Stimulated activated CD4-positive, alpha-beta T cell treated with anti-CD3 and anti-CD28 coated beads, TNF-alpha, amount 100 ng/mL, for 24 hours (primary cell): ENCODE measurements at places on chromosomes 1 and 21.

DNA sequence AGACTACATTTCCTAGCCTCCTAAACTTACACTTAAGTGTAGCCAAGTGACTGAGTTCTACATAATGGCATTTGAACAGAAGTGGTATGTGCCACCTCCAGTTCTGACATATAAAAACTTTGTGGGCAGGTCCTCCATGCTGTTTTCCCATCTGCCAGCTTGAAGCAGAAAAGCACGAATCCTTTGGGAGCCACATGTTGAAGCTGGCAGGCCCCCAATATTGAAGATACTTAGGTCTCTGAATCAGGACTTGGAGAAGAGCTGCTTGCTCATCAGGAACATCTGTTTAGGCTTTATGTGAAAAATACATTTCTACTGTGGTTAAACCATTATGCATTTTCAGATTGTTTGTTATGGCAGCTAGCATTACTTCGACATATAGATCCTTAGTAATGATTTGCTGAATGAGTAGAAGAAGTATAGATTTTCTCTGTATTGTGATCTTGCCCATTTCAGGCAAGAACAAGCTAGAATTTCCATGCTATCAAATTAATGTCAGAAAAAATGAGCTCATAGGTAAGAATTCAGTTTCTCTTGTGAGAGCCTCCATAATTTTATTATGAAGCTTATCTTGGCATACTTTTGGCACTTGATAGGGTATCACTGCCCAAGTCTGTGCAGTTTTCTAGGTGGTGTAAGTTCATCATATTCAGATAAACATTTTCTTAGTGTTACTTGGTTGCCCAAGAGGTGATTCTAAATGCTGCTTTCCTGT lies 68.4 kb downstream of the GDAP2 start:
- no peak for DNase-seq

DNA sequence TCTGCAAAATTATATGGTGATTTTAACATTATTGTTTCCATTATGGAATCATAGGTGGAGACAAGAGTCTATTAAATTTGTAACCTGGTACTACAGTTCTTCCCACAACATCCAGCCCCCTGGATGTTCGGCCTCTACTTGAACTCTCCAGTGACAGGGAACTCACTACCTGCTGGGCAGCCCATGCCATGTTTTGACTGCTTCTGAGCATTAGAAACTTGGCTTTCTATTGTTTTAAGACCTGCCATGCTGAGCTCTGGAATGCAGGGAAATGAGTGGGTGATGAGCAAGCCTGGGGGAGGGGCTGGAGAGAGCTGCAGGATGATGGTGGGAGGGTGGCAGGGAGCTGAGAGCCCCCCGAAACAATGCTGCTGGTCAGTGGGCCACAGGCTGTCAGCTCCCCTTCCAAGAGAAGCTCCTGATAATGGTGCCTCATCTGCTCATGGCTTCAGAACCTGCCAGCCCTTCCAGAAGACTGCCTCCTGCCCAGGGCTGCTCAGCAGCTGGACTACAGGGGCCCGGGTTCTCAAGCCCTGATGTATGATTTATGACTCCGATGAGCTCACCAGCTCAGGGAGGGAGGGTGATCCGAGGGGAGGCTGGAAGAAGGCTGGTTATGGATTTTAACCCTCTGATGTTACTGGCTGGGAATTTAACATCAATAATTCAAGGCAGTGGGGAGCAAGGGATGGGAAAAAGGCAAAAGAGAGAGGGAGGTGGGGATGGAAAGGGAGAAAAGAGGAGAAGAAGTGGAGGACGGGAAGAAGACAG lies 205.0 kb downstream of the HIVEP3 start:
- DNase-seq, result no peak

DNA sequence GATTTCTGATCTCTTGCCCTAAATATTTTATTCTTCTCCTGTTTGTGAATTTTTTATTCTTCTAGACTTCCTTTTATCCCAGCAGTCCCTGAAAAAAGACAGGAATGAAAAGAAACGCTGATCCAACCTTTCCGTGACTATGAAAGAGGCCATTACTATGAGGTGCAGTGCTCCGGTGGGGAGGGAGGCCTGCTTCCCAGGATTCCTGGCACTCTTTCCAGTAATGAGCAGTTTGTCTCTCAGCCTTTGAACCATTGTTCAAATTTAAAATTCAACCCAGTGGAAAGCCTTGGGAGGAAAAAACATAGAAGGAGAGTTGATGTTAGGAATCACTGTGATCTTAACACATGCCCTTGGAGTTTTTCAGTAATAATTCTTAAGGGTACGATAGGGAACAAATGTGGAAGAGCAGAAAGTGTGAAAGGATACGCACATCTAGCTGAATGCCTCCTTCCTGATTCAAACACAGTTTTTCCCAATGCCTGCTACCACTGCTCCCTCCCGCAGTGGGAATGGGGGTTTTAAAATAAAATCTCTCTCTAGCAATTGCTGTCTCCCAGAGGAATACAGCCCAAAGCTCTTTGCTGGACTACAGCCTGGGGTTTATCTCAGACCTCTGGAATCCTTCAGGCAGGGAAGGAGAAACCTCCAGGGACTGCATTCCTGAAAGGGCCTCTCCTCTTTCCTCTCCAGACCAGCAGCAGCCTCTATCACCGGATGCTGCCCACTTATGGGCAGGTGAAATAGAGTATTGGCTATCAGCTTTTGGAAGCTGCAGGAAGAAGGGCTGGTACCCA lies 6.1 kb downstream of the IER5 start:
- DNase-seq, result no peak

DNA sequence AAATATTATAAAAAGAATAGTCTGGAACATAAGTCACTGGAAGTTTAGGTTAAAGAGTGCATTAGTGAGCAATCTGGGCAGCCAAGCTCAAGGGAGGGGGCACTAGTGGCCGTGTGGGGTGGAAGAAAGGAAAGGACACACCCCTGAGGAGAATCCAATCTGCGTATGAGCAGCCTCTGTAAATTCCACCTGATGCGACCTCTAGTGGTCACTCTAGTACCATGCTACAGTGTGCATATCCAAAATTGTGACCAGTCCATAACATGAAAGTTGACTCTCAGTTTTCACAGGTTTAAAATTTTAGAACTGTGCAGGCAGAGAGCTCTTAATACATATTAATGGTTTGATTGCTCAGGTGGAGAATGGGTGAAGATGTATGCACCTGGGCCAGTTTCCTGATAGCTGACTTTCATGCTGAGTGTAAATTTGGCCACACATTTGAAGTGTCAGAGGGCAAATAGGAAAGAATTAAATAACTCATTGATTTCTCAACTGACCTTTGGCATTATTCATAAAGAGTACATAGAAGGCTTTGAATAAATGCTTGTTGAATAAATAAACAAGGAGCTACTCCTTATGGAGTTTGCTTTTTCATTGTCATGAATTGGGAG lies 105.9 kb upstream of the C21orf91 start:
- peak; percentile 29 for DNase-seq

GRCh38 chr1:218466341-218467010 lies 121.3 kb downstream of the TGFB2 start:
- DNase-seq, result no peak

- no peak for DNase-seq
These were observed 57.8 kb downstream of the TMEM53 start for GRCh38 chr1:44616284-44616990.

DNA sequence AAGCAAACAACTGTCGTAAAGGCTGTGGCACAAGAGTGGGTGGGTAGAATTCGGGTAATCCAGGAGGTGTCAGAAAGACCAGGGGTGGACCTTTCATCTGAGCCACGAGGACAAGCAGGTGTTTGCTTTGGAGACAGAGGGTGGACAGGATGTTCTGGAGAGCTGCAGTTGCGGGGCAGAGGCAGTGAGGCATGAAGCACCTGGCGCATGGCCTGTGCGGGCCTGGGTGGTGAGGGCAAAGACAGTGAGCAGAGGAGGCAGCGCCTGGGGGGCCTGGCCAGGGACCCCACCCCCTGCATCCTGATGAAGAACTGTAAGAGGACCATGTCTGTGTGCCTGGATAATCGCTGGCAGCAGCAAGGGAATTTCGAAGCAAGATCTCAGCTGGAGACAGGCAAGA lies 24.9 kb downstream of the KIF26B start:
- DNase-seq, result no peak

DNA sequence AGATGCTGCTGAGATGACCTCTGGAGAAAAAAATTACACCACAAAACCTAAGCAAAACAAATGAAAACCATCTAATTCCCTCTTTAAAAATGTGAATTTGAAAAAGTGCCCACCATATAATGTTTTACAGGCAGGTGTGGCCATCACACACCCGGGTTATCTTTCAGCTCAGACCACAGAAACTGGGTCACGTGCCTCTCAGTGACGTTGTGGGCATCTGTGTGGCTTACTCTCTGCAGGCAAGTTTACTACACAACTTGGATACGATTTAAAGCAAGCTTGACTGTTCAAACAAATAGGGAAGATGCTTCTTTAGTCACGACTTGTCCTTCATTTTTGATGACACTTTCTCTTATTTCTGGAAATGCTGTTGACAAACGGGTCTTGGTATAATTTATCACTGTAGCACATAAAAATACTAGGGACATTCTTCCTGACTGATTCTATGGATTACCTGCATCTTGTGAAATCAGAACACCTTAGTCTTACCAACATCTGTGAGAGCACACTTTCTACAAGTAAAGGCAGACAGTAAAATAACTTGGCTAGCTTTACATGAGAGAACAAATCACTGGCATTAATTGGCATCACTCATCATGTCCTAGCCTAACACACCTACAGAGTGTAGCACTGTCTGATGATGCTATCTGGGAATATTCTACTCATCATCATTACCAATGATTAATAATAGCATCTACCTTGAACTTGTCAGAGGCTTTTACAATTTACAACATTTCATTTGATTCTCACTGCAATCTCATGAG lies 89.3 kb upstream of the EDEM3 start:
- peak; percentile 17 for DNase-seq

- no peak for DNase-seq
These were observed 918 bp upstream of the CD2 start for GRCh38 chr1:116753312-116753711.
